ENCODE measurements at places on chromosomes 2 and 18. TPM values are rescaled to one million over a fixed set of nuclear protein-coding genes. Genes with fewer than 3 reads are reported as not detected.

Gene MGAT4A
- total RNA-seq: 2.7 TPM

Gene HOXD3
- total RNA-seq: not detected

GRCh38 chr2:241412144-241412543 lies 56.1 kb downstream of the FARP2 start:
- DNase-seq: no peak

Gene SOWAHC
- total RNA-seq: 72.3 TPM

DNA sequence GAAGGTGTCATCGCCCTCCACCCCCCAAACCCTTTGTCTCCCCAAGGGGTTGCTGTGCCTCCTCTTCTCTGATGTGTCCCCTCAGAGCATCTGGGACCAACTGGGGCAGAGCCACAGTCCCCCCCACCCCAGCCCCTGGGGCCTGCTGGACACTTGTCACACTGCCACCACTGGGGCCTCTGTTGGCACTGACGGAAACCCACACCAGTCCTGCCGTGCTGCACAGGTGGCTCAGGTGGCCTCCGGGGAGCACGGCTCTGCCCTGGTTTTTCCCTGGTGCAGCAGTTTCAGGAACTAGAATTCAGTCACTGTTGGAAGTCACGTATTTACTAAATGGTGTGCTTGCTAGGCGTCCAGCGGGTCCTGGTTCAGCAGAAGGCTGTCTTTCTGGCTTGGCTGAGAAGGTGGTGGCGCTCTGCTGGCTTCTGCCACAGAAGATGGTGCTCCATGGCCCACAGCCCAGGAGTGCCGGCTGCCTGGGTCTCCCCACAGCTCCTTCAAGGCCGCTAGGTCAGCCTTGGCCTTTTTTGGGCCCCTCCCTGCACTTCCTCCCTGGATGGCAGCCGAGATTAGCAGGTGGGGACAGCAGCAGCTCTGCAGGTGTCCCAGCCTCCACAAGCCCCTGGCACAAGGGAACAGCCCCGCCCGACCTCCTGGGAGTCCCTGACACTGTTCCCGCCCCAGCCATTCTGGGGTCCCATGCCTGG lies 18.6 kb upstream of the KLHL30 start:
- no peak for DNase-seq

DNA sequence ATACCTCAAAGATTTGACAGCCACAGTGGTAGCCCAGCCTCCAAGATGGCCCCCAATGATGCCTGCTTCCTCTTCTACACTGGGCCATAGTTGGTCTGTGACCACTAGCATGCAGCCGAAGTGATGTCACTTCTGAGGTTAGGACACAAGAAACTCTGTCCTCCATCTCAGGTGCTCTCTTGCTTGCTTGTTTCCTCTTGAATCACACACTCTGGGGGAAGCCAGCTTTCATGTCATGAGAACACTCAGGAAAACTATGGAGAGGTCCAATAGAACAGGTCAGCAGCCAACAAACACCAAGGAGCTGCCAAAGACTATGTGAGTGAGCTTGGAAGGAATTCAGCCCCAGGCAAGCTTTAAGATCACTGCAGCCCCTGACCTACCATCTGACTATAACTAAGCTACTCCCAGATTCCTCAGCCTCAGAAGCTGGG lies 3.3 kb upstream of the ADAM17 start:
- DNase-seq: no peak

DNA sequence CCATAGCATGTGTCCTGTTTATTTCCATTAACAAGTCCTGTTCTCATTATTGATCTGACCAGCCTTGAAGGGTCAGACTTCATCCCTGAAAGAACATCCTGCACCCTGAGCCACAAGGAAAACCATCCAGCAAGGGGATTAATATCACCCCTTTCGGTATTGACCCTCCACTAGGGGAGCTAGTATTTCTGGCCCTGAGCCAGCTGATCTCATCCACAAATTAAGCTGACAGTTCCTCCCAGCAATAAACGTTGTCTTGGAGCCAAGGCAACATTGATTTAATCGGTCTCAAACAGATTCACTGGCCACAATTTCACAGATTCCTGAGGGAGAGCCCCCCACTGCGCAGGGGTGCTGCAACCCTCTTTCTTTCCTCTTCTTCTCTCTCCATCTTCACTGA lies 353.1 kb upstream of the FANCL start:
- no peak for DNase-seq

DNA sequence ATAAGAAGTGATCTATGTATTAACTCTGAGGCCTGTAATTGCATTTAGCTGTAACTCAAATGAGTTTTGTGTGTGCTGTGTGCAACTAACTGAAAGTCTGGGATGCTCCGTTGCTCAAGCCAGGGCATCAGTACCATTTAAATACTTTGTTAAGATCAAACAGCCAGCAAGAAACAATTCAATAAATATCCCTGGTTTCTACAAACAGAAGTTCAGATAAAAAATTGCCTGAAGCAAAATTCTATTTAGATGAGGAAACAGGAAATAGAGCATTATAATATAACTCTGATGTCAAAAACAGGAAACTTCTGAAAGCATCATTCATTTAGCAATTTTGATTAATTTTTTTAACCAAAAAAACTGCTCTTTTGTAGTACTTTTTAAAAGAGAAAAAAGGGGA lies 18.9 kb upstream of the SLC38A11 start:
- no peak for DNase-seq

- DNase-seq: no peak
These were observed 97.2 kb upstream of the GPR45 start for GRCh38 chr2:105144152-105144940.

DNA sequence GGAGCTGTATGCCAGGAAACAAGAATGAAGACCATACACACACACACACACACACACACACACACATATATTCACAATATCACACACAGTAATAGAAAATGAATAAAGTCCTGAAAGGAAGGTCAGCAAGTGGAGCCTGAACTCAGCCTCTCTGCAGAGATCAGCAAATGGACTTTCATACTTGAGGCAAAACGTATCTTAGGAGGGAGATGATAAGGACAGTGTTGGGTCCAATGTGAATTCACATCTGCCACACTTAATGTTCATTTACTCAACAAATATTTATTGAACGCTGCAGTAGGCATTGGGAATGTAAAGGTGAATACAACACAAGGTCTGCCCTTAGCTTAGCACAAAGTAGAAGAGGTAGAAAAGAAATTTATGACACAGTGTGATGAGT lies 2.7 kb upstream of the MTLN start:
- no peak for DNase-seq

GRCh38 chr2:95531254-95531771 lies 46.8 kb upstream of the TRIM43B start:
- DNase-seq: no peak

GRCh38 chr18:79375441-79376154 lies 20.1 kb upstream of the NFATC1 start:
- DNase-seq: no peak

GRCh38 chr2:221374234-221374633 lies 197.9 kb downstream of the EPHA4 start:
- DNase-seq: no peak

DNA sequence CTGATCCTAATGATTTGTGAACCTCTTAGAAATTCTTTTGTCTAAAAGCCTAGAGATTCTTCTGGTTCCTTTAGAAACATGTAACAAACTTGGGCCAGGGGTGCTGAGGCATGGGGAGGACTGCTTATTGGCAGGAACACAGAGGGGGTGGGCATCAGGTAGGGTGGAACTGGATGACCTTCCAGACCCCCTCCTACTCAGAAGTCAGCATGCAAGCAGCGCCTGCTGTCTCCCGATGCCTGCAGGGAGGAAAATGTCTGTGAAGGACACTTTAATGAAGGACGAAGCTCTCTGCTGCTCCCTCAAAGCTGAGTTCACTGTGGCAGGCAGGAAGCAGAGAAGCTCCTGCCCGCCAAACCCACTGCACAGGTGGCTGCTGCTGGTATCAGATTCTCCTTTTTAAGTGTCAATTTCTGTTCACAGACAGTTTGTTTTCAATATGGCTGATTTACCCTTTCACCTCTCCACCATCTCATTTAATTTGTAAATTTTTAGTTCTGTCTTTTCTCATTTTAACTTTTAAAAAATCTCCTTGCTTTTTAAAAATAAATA lies 19.4 kb downstream of the COA5 start:
- no peak for DNase-seq

DNA sequence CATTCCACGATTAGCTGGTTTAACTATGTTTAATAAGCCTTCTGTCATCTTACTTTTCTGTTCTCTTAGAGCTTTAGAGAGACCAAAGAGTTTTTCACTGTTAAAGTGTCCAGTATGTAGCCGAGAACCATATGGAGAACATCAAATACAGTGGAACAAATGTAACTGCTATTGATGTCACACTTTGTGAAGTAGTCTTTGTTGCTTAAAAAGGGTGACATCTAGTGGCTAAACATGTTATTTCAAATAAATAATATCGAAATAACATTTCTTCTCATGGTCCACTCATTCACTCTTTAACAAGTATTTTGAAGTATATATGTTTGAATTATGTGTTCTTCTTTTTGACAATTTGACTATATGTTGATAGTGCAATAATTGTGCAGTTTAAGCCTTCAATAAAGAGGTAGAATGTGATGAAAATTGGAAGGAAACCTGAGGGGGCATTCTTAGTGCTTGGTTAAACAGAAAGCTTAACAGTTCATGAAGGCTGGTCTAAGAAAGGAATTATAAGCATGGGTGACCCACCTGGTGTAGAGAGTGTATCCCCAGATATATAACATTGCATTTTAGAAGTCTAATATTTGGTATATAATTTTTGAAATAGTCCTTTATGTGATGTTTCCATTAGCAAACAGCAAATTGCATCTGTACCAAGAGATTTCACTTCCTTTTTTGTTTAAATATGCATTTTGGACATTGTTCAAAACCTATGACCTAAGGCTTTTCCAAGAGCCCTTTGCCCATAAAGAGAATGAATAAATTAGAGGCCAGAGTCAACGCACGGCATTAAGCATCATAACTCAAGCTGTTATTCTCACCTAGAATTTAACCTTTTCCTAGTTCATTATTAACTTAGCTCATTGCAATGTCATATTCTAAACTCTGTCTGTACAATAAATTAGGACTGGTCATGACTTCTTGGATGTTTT lies 112.1 kb downstream of the KYNU start:
- peak; percentile 50 for DNase-seq

GRCh38 chr2:107634172-107634571 lies 192.5 kb upstream of the RGPD4 start:
- no peak for DNase-seq

- DNase-seq: no peak
These were observed 108.5 kb downstream of the CDCA7 start for GRCh38 chr2:173462892-173463840.

Gene EFHD1
- total RNA-seq: not detected

DNA sequence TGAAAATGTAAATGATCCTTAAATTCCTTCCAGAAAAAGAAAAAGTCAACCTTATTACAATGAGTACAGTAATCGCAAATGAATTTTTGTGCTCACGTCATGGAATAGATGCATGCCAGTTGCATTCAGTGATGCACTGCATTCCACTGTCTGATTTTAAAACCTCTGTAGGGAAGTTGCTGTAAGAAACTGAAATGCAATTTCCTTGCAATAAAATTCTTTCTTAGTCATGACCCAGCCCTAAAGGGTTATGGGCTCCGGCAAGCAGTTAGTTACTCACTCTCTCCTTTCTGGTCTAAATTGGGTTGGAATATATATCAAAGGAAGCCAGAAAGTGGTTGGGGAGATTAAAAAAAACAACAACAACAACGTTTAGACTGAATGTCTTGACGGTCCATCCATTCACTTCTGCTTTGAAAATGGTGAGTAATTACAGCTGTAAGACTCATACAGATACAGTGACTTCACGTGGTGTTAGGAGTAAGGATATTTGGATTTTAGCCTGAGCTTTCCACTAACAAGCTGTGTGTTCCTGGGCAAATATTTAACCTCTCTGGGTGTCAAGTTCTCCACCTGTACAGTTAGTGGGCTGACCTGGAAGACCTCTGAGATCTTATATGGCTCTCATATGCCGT lies 8.6 kb upstream of the RND3 start:
- DNase-seq: peak; percentile 73

- no peak for DNase-seq
These were observed 874.1 kb upstream of the LRATD1 start for GRCh38 chr2:13758412-13758811.

Gene UGT1A10
- not detected for total RNA-seq

GRCh38 chr2:20093263-20094141 lies 42.1 kb upstream of the LAPTM4A start:
- DNase-seq: peak; percentile 44

- no peak for DNase-seq
These were observed 419.3 kb downstream of the ZNF516 start for GRCh38 chr18:76075777-76076176.

DNA sequence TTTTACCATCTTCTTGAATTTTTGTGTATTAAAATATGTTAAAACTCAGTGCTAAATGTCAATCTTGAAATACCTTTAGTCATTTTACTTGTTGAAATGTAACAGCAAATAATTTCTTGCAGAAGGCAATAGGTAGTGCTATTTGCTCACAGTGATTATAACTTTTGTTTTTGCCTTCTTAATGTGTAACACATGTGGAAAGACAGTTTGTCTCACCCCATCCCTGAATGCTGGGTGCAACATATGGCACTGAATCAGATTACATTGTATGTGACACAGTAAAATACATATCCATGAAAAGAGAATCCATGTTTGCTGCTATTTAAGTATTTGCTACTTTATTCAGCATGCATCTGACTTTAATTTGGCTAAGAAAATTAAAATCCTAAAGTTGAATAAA lies 35.3 kb downstream of the FRZB start:
- no peak for DNase-seq

DNA sequence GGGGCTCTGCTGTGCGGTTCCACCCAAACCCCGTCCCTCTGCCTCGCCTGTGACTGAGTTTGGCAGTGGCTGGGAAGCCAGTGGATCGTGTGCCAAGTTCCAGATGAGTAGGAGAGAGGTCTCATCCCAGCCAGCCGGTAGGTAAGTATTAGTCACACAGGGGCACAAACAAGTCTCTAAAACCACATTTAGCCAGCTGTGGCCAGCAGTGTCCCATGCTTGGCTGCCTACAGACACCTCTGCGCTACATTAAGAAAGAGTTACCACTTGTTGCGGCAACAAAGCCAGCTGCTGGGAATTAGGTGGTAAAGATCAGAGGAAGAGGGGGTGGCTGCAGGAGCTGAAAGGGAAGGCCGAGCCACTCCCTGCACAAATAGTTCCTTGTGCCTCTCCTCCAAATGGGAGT lies 81.2 kb downstream of the GATA6 start:
- DNase-seq: no peak

DNA sequence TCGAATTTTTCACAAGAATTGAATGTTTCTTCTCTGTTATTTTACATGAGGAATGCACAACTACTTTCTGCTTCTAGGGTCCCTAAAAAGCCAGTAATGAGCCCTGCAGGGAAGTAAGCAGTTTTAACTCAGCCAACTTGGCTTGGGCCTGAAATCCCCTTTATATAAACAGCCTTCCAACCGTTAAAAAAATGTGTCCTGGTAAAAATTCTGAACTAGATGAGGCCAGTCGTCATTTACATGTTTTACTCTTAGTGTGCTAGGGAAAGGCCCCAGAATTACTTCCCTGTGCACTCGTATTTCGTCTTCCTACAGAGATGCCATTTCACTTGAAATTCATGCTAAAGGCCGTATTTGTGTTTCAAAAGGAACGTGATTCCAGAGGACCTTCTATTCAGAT lies 42.4 kb upstream of the RPE start:
- no peak for DNase-seq

GRCh38 chr18:46211816-46212215 lies 107.6 kb downstream of the HAUS1 start:
- DNase-seq: no peak

GRCh38 chr18:5556310-5556974 lies 12.6 kb upstream of the EPB41L3 start:
- DNase-seq: no peak
